ENCODE measurements at places on chromosomes 1 and 21. TPM values are rescaled to one million over a fixed set of nuclear protein-coding genes. Genes with fewer than 3 reads are reported as not detected.

Gene AMY2A
- total RNA-seq, result 0.25 TPM

Gene NT5C1A
- total RNA-seq, result 1.7 TPM

Gene LAPTM5
- total RNA-seq, result 3.9 TPM

Gene FBXO28
- total RNA-seq, result 34.7 TPM

Gene IPP
- total RNA-seq, result 10.3 TPM

Gene BATF3
- 2.0 TPM for total RNA-seq

Gene ZBTB21
- 9.6 TPM for total RNA-seq

Gene PAQR6
- total RNA-seq, result 4.7 TPM
